ENCODE measurements at places on chromosomes 6 and 20.

DNA sequence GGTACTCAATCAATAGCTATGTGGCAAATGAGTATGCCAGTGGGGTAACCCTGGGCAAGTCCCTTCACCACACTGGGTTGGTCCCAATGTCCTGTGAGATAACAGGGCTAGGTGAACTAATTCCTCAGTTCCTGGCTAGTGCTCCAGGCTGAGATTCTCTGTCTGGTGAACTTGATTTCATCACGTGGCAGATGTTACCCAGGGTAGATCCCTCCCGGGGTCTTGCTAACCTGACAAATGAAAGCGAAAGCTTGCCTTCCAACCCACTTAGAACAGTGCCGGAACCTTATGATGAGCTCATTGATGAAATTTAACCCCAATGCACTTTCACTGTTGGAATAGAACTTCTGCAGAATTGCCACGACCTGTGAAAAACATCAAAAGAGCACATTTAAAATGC is 6.6 kb upstream of the ANKRD60 start:
- DNase-seq, result no peak

- no peak for DNase-seq
Measured at GRCh38 chr6:128280960-128281359, 239.4 kb downstream of the PTPRK start.

DNA sequence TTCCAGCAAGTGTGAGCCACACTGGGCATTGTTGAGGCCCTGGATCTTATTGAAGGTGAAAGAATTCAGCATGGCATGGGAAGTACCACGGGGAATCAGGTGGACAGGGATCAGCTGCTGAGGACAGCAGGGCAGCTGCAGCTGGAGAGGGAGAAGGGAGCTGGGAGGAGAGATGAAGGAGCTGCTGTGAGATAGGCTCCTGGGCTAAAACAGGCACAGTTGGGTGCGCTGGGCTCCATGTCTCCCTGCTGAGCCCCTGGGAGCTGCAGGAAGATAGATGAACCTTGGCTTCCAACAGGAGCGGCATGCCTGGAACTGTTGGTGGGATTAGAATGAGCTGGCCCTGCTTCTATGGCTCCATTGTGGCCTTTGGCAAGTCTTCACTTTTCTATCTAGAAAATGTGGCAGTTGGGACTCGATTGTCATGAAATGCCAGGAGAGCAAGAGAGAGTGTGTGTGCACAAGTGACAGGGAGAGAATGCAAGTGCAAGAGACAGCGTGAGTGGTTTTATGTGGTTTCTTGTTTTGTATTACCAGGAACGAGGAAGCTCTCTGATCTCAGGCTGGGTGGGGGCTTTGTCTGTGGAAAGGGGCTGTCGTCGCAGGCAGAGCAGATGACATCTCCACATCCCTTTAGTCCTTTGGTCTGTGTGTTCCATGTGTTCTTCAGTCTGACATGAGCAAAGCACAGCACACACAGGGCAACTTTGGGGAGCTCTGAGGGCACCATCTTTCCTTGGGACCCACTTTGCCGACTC is 20.4 kb downstream of the SNPH start:
- DNase-seq, result no peak

DNA sequence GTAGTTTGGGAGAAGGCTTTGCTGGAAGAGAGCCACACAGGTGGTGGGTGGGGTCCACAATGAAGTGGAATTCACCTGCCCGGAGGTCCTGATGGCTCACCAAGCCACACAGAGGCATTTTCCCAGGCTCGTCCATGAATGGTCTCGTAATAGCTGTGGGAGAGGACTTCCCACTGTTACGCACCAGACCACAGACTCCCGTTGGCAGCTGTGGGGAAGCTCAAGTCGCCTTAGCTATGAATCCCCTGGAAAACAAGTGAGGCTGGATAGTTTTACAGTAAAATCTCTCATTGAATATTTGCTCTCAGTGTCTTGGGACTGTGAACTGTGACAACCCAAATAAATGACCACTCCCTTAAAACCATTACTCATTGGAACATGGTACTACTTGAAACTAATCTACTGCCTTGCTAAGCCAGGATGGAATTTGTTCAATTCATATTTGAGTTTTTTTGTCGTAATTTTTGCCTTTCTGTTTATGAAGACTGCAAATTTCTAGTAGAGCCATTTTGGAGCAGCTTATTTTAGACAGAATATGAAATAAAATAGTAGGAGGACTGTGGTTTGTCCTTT is 79.4 kb downstream of the JAG1 start:
- no peak for DNase-seq

GRCh38 chr20:12829170-12829569 is 179.6 kb upstream of the SPTLC3 start:
- DNase-seq, result no peak

- DNase-seq, result no peak
Measured at GRCh38 chr20:8803065-8803464, 265.8 kb upstream of the PLCB4 start.

DNA sequence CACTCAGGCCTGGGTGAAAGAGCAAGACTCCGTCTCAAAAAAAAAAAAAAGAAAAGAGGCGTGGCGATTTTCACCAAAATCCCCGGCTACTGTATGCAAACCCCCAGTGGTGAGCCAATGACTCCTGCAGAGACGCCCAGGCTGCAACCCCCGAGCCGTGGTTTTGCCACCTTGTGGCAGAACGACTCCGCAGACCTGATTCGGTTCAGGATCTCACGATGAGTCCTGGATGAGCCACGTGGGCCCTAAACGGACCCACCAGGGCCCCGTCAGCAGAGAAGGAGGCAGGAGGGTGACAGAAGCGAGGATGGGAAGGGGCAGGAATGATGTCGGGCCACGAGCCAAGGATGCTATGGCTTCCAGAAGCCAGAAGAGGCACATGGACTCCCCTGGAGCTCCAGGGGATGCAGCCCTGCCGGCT is 42.5 kb downstream of the SLC2A4RG start:
- DNase-seq, result peak; percentile 35

DNA sequence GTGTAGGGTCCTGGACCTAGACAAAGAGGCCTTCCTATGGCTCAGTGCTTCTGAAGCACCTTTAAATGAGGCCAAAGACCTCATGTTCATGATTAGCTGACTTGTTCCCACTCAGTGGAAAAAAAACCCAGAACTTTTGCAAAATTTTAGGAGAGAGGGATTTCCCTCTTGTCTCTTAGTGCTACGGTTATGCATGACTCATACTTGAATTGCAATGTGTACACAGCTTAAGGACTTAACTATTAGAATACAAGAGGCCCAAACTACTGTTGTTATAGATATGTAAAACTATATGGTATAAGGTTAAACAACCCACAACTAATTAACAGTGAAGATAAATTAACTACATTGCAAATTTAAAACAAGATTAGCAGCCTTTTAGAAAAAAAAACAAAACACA is 32.3 kb upstream of the HLA-A start:
- no peak for DNase-seq

GRCh38 chr6:51929934-51930574 is 157.4 kb downstream of the PKHD1 start:
- DNase-seq, result no peak

GRCh38 chr6:68575765-68576439 is 59.2 kb upstream of the ADGRB3 start:
- peak; percentile 36 for DNase-seq

- no peak for DNase-seq
Measured at GRCh38 chr6:118285791-118286190, 262.3 kb upstream of the PLN start.

- no peak for DNase-seq
Measured at GRCh38 chr6:4157506-4157905, 22.1 kb upstream of the ECI2 start.

GRCh38 chr20:31430568-31431115 is 9.8 kb upstream of the DEFB123 start:
- no peak for DNase-seq

- no peak for DNase-seq
Measured at GRCh38 chr6:160871320-160871719, 120.2 kb upstream of the MAP3K4 start.
